ENCODE measurements at places on chromosomes 5 and 9.

- no peak for DNase-seq
Observed at GRCh38 chr5:180007582-180007981, 64.0 kb downstream of the RNF130 start.

DNA sequence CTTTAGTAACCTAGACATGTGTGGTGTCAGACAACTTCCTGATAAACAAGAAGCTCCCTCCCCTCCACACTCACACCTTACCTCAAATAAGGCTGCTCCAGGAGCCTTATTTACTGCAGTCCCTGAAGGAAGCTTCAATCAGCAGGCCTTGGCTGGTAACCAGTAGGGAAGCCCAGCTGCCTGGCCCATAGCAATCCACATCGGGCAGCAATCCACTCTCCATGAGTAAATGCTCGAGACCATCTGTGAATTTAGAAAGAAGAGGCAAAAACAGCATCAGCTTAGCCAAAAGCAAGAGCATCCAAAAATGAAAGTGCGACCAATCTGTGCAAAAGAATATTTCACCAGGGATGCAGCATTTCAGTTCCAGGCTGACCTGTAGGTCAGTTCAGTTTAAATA lies 213.3 kb upstream of the TUSC1 start:
- no peak for DNase-seq

DNA sequence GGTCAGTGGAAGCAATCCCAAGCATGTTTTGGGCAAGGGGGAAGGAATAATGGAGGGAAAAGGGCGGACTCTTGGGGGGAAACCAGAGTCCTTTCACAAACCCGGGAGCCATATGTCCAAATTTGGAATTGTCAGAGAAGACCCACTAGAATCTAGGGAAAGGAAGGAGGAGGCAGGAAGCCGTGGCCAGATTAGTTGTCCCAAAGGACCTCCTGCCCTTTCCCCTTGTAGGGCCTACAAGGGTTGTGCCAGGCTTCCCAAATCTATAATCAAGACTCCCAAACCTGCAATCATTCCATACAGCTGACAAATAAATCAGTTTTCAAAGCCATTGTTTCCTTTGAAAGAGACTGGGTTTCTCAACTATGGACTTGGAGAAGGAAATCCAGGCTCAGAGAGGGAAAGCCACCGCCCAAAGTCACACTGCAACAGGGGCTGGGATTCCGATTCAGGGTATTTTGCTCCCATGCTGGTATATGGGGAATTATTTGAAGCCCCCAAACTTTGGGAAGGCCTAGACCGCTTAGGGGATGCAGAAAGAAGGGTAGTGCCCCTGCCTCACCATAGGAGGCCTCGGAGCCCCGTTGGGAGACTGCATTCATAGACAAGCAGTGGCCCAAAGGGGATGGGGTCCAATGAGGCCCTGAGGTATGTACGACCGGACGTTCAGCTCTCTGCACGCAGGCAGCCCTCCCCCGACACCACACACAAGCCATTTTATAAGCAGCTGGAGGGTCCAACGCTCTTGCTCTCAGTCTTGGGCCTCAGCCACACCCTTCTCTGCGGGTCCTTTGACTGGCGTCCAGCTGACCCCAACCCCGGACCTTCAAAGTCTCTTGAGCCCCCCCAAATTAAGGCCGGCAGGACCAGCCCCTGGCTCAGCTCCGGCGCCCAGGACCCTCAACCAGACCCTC lies 815 bp downstream of the ANXA6 start:
- no peak for DNase-seq

GRCh38 chr9:99822109-99822805 lies 572 bp downstream of the NR4A3 start:
- DNase-seq = peak; percentile 65

- no peak for DNase-seq
Observed at GRCh38 chr5:171908638-171909037, 97.8 kb downstream of the FBXW11 start.

- no peak for DNase-seq
Observed at GRCh38 chr9:3650994-3651622, 125.3 kb upstream of the RFX3 start.

DNA sequence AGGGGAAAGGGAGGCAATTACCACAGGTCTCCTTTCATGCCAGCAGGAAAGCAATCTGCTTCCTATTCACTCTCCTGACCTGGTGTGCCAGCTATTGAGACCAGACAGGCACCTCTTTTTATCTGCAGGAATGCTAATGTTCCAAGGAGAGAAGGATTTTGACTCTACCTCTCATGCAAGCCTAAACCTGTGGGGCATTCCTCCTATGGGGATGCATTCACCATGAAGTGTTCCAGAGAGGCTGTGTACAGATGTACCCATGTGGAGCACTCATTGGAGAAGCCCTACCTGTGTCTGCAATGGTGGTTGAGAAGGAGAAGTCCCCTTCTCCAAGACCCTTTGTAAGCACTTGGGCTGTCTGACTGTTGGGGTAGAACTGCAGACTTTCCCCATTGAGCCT lies 45.4 kb upstream of the EDIL3 start:
- DNase-seq = no peak

- no peak for DNase-seq
Observed at GRCh38 chr5:138610415-138610917, 35.3 kb upstream of the HSPA9 start.

- no peak for DNase-seq
Observed at GRCh38 chr5:159576902-159577301, 246.6 kb upstream of the IL12B start.

DNA sequence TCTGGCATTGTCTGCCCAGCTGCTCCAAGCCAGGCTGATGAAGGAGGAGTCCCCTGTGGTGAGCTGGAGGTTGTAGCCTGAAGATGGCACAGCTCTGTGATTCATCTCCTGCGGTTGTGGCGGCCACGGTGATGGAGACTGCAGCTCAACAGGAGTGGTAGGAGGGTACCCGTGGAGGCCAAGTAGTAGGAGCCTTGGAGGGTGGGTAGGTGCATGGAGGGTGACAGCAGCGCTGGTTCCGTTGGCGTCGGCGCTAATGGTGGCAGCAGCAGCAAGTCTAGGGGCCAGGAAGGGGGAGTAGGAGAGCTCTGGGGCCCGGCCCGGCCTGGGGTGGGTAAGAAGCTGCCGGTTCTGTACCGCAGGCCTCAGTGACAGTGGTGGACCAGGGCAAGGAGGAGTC lies 22.4 kb upstream of the TRIM52 start:
- no peak for DNase-seq

- no peak for DNase-seq
Observed at GRCh38 chr5:173762045-173762444, 126.1 kb upstream of the CPEB4 start.

DNA sequence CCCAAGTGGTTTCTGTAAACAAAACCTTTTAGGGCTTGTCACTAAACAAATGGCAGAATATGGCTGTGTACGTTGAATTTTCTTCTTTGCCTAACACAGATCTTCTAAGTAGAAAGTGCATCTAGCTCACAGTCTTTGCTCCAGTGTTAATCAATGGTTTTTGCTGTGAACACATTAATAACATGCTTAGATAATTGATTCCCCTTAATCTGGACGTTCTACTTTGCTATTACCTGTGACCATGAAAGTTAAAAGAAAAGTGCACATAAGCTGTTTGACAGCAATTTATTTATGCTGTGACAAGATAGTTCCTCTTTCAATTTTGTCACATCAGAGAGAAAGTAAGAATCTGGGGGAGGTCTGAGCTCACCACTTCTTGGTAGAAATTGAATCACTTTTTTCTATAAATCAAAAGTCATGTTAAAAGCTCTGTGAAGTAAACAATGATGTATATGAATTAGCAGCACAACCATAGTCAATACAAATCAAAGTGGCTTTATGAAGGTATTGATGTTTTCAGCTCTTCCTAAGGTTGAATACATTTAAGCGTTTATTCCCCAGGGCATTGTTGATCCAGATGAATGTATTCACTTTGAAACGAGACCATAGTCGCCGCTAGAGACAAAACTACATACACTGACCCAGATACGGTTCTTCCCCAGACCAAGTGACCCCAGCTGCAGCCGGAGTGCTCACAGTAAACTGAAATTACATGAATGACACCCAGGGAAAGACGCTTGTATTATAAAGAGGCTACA lies 174.6 kb upstream of the ZNF608 start:
- no peak for DNase-seq

GRCh38 chr9:23938908-23939307 lies 112.9 kb upstream of the ELAVL2 start:
- DNase-seq = no peak

DNA sequence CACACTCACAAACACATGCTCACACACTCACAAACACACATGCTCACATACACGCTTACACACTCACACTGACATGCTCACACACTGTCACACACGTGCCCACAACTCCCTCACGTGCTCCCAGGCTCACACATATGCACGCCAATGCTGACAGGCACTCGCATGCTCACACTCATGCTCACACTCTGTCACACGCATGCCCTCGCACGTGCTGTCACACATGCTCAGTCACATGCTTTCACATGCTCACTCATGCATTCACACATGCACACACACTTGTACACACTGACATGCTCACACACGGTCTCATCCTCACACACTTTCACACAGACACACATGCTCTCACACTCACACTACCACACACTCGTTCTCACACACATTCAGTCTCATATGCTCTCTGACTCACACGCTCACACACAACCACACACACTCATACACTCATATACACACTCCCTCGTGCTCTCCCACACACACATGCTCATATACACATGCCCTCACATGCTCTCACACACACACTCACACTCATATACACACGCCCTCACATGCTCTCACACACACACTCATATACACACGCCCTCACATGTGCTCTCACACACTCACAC lies 10.3 kb downstream of the CCDC187 start:
- DNase-seq = no peak

GRCh38 chr9:137141050-137141810 lies 2.3 kb downstream of the GRIN1 start:
- DNase-seq = no peak
